ENCODE measurements at places on chromosomes 4 and X. TPM values are rescaled to one million over a fixed set of nuclear protein-coding genes. Genes with fewer than 3 reads are reported as not detected.

GRCh38 chr4:129077326-129077725, 16.0 kb downstream of the SCLT1 start:
- DNase-seq, result no peak

DNA sequence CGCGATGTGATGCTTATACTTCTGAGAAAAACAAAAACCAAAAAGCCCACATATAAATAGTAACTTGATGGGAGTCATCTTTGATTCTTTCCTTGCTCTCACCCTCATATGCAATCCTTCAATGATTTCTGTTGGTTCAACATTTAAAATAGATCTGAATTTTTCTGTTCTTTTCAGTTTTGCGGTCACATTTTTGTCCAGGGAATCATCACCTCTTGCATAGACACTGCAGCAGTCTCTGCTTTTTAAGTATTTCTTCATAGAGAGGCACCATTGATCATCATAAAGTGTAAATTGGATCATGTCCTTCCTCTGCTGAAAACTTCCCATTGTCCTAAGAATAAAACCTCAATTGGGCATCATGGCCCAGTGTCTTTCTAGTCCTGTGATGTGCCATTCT, 81.1 kb upstream of the SLC4A4 start:
- no peak for DNase-seq

DNA sequence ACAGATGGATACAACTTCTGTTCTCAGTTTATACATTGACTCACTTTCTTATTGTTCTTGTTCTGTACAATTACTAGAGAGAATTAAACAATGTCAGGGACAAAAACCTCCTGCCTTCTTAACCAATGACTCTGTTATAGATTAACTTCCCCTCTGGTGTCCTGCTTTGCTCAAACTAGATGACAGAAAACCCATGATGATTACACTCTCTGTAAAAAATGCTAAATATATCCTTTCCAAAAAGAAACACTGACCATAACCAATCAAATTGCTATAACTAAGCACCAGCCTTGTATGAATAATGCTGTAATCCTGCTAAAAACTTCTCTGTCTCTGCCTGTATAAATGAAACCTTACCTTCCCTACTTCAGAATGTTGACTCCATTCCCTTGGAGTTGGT, 29.8 kb upstream of the IL13RA2 start:
- DNase-seq, result no peak

GRCh38 chrX:132365490-132365889, 123.3 kb downstream of the MBNL3 start:
- DNase-seq, result no peak

- no peak for DNase-seq
Observed at GRCh38 chr4:41022116-41022515, 192.2 kb downstream of the APBB2 start.

TBC1D19 gene
- 21.7 TPM for polyA plus RNA-seq

FAM53A gene
- polyA plus RNA-seq, result 2.6 TPM

BANK1 gene
- polyA plus RNA-seq, result 3.4 TPM

All from left renal pelvis (tissue), 4 donors.